ENCODE measurements at places on chromosomes 5 and 9.

- no peak for DNase-seq
These were observed 59.3 kb downstream of the SLC46A2 start for GRCh38 chr9:112831281-112831851.

DNA sequence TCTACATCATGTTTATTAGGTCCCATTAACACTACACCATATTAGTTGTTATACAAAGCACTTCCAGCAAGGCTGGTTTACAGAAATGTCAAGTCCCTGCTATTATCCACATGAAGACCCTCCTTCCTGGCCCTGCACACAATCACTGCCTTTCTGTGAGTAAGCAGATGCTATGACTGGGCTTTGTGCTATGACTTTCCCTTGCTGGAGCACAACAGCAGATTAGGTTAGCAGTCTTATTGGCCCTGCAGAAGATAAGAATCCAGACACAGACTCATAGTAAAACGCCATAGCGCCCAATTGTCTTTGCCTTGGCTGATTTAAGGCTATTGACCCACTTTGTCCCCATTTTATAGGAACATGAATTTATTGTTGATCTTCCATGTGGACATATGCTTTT, 228.9 kb upstream of the ACTBL2 start:
- DNase-seq: no peak

GRCh38 chr5:65818592-65818991, 96.6 kb downstream of the NLN start:
- no peak for DNase-seq

- DNase-seq: no peak
These were observed 40.4 kb upstream of the F2RL2 start for GRCh38 chr5:76663573-76663972.

DNA sequence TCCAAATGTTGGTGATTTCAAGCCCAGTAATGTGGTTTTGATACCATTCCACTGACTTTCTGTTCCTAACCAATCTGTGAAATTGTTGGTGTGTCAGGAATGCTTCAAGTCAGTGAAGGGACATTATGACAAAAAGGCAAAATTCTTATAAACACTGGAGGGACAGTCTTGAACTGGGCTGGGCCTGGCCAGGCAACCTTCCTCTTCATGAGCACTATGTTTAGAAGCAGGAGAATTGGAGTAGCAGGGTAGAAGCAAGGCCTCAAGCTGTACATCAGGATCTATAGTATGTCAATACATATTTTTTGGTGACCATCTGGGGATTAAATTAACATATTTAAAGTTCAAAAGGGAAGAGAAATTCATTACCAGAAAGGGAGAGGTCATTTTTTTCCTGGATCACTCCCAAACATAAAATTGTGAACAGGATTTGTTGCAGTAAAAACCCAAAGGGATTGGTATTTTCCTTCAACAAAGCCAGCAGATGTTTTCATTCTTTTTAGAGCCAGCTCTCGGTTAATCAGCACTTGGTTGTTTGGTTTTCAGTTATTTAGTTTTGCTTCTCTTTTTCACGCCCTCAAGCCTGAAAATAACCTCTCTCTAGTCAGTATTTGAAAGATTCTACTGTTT, 77.9 kb upstream of the PIK3R1 start:
- no peak for DNase-seq

GRCh38 chr5:52846182-52846842, 58.6 kb downstream of the ITGA1 start:
- no peak for DNase-seq

DNA sequence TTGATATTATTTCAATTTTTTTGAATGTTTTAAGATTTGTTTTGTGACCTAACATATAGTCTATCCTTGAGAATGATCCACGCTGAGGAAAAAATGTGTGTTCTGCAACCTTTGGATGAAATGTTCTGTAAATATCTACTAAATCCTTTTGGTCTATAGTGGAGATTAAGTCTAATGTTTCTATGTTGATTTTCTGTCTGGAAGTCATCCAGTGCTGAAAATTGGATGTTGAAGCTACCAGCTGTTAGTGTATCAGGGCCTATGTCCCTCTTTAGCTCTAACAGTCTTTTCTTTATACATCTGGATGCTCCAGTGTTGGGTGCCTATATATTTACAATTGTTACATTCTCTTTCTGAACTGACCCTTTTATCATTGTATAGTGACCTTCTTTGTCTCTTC, 422.3 kb downstream of the TMEM232 start:
- DNase-seq: no peak

DNA sequence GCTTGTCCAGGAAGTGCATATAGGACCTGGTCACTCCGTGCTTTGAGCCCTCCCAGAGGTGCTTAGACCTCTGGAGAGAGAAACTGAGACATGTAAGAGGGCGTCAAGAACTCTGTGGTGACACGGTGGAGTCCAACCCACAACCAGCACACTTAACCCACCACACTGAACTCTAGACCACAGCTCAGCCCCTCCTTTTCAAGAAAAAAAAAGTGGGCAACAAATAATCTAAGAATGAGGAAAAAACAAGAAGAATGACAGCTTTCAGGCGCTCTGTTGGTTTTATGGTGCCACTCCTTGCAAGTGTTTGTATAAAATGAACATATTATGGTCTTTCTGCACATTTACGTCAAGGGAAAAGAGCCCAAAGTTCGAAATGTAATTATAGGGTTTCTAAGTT, 50.2 kb upstream of the SNAPC3 start:
- no peak for DNase-seq

DNA sequence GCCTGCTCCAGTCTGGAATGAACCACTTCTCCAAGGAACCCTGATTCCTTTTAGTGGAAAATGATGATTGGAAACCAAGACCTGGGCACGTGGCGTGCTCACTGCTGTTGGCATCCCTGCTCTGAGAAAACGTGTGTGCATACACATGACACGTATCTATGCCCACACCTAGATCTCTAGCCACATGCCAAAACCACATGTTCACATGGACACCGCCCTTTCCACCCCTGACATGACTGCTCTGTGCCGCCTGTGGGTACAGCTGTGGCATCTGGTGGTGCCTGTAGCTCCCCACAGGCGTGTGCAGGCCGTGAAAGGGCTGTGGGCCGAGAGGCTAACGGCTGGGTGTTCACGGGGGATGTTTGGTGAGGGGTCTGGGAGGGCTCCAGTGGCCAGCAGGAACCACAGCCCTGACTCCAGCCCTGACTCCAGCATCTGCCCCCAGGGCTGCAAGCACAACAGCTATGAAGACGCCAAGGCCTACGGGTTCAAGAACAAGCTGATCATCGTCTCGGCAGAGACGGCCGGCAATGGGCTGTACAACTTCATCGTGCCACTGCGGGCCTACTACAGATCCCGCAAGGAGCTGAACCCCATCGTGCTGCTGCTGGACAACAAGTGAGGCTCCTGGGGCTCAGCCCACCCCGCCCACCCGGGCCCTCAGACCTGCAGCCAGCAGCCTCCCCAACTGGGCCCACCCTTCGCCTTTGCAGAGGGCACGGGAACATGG, 75.1 kb downstream of the KCNT1 start:
- no peak for DNase-seq

GRCh38 chr5:138391859-138392386, 39.4 kb downstream of the KDM3B start:
- no peak for DNase-seq

GRCh38 chr5:32436553-32437242, 7.8 kb downstream of the ZFR start:
- DNase-seq: no peak

DNA sequence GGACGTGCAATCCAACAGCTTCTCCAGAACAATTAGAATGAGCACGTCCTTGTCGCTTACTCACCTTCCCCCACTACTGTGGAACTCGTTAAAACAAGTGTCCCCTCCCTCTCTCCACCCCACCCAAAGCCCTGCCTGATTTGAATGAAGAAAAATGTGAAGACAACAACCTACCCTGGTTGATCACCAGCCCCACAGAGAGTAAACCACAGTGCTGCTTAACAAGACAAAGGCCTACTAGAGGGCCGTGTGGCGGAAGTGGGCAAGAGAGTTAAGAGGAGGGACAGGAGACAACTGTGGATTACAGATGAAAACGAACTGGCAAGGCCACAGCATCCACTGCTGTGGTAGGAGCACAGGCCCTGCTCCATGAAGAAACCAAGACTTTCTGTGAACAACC, 51.1 kb downstream of the CDK5RAP2 start:
- DNase-seq: no peak

- DNase-seq: no peak
These were observed 94.3 kb downstream of the MVB12B start for GRCh38 chr9:126420643-126421564.

DNA sequence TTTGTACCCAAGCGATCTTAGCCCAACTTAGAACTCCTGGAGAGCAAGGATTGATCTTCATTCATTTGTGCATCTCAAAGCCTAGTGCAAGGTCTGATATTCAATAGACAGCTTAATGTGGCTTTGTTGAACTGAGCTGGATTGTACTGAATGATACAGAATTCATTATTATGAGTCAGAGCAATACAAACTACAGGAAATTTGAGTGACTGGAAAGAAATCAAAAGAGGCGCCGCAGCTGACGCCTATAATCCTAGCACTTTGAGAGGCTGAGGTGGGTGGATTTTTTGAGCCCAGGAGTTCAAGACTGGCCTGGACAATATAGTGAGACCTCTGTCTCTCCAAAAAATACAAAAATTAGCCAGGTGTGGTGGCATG, 58.6 kb downstream of the ENC1 start:
- no peak for DNase-seq

- DNase-seq: no peak
These were observed 451.7 kb upstream of the DAP start for GRCh38 chr5:11212706-11213105.

DNA sequence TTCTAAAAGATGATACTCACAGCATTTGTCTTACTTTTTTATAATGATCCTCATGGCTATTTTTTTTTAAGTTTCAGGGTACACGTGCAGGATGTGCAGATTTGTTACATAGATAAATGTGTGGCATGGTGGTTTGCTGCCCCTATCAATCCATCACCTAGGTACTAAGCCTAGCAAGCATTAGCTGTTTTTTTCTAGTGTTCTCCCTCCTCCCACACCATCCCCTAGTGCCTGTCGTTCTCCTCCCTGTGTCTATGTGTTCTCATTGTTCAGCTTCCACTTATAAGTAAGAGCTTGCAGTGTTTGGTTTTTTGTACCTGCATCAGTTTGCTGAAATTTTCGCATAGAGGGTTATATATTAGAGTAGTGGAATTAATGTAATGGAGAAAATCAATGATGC, 189.1 kb upstream of the CDH12 start:
- no peak for DNase-seq

- no peak for DNase-seq
These were observed 12.2 kb upstream of the SLC2A6 start for GRCh38 chr9:133490865-133491655.

GRCh38 chr9:12798066-12798770, 23.4 kb downstream of the LURAP1L start:
- DNase-seq: no peak

GRCh38 chr5:141992349-141992963, 20.4 kb downstream of the GNPDA1 start:
- no peak for DNase-seq

DNA sequence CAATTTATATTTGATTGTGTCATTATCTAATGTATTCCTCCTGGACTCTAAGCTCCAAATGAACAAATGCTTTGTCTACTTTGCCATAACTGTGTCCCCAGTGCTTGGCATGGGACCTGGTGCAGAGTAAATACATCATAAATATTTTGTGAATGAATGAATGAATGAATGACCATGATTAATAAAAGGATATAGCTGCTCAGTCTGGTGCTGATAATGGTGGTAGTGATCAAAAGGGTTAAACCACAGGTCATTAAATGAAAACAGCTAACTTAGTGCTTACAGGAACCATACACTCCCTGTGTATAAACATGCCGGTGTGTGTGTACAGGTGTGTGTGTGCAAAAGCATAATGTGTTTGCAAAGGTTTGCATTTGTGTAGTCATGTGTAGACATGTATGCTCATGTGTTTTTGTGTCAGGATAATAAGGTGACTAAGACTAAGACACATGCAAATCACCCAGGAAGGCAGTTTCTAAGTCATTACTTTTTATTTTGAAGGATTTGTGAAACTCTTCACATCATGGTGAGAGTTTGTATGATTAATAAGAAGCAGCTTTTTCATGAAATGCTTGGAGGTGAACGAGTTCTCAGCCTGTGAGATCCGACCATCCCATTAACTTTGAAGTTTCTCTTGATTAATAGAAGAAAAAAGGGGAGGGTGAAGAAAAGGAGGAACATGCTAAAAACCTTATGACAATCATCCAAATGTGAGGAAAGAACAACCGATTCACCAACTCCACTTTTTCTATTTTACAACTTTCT, 24.6 kb downstream of the SPARC start:
- DNase-seq: no peak

- DNase-seq: no peak
These were observed 144.1 kb downstream of the CEP120 start for GRCh38 chr5:123279136-123279535.

GRCh38 chr5:65774346-65774745, 52.3 kb downstream of the NLN start:
- no peak for DNase-seq
